ENCODE measurements at places on chromosomes 4 and X. TPM values are rescaled to one million over a fixed set of nuclear protein-coding genes. Genes with fewer than 3 reads are reported as not detected.

The MBNL3 gene
- 13.5 TPM for total RNA-seq

The NHS gene
- 27.8 TPM for total RNA-seq

The GUCY1A1 gene
- 6.2 TPM for total RNA-seq

The GAB3 gene
- total RNA-seq = 0.19 TPM
